ENCODE measurements at places on chromosomes 6 and 20.
A peak's percentile ranks its signal among the peaks of the same experiment; 100 is the strongest.

GRCh38 chr20:4926531-4927156 lies 74.7 kb downstream of the SLC23A2 start:
- no peak for DNase-seq

DNA sequence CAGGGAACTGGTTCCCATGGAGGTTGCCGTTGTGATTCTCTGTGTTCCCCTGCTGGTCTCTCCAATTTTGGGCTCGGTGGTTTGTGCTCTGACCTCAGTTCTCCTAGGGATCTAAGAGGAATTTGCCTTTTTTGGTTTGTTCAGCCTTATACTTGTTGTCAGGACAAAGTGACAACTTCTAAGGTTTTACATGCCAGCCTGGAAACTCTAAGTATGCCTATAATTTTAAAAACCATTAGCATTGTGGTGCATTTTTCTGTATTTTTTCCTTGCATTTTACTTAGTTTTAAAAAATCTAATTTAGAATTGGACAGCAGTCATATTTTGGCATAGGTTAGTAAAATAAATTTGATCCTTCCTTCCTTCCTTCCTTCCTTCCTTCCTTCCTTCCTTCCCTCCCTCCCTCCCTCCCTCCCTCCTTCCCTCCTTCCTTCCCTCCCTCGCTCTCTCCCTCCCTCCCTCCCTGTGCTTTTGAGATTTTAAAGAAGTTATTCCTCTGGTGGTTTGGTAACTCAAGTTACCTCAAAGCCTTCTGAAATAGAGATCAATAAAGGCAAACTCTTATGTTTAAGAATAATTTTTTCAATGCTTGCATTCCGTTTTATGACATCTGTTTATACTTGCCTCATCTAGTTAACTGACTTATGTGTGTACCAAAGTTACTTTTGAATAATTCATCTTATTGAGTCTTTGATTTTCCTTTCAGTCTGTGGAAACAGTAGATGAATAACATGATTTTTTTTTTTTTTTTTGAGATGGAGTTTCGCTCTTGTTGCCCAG lies 141.3 kb upstream of the RGS17 start:
- DNase-seq = no peak

GRCh38 chr6:9044426-9044825 lies 609.1 kb upstream of the SLC35B3 start:
- DNase-seq = no peak

DNA sequence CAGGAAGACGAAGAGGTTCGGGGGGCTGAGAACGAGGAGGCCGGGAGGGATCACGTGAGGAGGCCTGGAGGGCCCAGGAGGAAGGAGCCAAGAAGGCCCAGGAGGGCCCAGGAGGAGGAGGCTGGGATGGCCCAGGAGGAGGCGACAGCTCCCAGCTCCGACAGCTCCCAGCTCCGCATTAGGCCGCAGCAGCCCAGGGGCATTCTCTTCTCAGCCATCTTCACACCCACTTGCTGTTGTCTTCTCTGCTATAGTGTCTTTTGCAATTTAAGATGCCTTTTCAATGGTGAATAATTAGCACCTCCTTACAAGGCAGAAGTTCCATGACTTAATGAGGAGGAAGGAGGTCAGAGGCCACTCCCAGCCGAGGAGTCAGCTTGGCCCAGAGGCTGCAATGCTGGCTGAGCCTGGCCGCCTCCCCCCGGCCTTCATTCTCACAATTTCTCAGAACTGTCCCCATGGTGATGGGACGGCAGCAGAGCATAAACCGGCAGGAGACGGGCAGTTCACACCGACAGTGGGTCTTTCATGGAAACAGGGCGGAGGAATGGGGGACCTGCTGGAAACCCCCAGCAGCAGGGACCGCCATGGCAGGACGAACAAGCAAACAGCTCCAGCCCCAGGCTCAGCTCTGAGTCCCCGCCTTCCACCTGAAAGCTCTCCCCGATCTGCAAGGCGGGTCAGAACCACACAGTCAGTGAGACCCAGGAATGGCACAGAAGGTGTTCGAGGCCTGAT lies 45.1 kb downstream of the WDR27 start:
- no peak for DNase-seq

- DNase-seq = no peak
Observed at GRCh38 chr6:7129784-7130569, 22.2 kb downstream of the RREB1 start.

- no peak for DNase-seq
Observed at GRCh38 chr6:14278446-14278845, 160.9 kb downstream of the CD83 start.

DNA sequence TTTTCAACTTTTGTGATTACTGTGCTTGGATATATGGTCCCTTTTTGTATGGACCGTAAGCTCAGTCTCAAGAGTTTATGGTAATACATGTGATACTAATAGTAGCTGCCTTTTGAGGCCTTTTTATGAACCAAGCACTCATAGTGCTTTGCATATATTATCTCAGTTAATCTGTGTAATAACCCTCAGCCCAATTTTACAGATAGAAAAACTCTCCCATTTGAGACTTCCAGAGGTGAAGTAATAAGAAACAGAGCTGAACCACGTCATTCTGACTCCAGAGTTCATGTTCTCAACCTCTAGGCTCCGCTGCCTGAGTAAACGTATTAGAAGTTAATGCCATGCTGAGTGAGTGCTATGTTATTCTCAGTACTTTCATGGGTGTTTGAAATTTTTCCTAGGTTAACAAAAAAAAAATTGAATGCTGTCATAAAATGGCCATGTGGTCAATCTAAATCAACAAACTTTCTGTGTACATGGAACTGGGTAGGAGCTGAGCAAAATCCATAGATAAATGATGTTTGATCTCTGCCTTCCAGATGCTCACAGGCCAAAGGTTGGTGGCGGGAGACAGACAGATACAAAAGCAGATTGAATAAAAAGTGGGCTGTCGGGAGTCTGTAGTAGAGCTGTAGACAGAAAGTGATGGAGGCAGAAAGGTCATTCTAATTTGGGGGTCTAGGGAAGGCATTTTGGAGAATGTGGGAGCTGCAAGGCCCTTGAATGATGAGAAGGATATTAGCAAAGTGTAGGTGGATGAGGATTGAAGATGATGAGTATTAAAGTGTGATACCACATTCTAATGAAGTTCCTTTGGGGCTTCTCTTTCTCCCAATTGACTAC lies 22.6 kb upstream of the ELOVL2 start:
- no peak for DNase-seq

- peak; percentile 29 for DNase-seq
Observed at GRCh38 chr20:57400231-57400701, 9.1 kb downstream of the RBM38 start.

GRCh38 chr6:11858439-11858838 lies 79.8 kb upstream of the ADTRP start:
- no peak for DNase-seq

GRCh38 chr20:926670-927069 lies 10.5 kb upstream of the ANGPT4 start:
- DNase-seq = no peak

DNA sequence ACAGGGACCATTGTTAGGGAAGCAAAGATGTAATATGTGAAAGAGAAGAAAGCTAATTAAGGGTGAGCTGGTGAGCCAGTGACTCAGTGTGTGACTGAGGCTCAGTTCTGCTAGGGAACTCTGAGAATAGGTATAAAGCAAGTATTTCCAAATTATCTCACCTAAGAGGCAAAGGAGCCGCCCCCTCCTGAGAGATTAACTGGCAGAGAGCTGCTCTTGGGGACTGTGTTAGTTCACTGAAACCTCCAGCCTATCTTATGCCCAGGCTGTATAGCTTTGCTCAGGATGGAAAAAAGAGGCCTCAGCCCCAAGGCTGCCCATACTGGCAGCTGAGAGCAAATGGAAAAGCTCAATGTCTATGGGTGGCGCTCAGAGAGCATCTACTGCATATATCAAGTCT lies 152.0 kb downstream of the PAK5 start:
- no peak for DNase-seq
